ENCODE measurements at places on chromosomes 13 and 19.
A peak's percentile ranks its signal among the peaks of the same experiment; 100 is the strongest.

GRCh38 chr13:39330504-39330903, 272.5 kb downstream of the LHFPL6 start:
- DNase-seq, result no peak

DNA sequence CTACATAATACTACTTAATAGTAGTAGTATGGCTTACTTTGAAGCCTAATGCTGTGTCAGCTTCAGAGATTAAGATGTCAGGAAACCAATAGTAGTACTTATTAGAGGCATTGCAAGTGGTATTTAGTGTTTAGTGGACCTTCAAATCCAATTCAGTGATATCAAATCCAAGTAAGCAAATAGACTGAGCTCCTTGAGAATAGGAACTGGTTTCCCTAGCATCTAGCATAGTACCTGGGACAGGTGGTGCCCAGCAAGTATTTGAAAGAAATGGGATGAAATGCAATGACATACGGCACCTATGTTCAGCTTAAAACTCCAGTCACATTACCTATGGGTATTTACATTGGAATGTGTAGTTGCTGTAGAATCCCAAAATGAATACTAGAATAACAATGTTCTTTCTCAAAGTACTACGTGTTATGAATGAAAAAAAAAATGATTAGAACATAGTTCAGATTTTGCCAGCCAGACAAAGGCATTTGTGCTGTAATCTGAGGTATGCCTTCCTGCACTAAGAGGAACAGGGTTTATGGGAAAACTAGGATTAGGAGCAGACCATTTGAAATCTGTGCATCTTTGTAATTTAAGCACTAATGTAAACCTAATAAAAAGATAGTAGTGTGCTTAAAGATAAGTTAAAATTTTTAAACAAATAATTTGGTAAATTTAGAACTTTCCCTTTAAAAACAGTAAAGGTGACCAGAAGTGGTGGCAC, 17.1 kb downstream of the LSM14A start:
- no peak for DNase-seq

DNA sequence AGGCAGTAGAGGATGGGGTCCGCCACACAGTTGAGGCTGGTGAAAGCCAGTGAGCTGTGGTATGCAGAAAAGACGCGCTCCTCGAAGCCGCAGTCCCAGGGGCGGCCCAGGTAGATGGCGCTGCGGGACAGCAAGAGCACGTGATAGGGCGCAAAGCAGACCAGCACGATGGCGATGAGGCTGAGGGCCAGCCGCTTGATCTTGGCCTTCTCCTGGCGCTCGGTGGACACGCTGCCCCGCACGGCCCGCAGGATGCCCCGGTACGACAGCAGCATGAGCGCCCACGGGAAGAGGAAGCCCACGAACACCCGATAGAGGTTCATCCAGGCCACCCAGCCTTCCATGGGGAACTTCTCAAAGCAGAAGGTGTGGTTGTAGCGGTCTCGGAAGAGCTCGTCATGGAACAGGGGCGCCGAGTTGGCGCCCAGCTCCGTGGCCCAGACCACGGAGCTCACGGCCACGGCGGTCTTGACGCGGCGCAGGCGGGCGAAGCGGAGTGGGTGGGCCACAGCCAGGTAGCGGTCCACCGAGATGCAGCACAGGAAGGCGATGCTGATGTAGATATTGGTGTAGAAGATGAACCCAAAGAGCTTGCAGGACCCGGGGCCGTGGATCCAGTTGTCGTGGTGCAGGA, 6.5 kb upstream of the OPA3 start:
- peak; percentile 53 for DNase-seq

DNA sequence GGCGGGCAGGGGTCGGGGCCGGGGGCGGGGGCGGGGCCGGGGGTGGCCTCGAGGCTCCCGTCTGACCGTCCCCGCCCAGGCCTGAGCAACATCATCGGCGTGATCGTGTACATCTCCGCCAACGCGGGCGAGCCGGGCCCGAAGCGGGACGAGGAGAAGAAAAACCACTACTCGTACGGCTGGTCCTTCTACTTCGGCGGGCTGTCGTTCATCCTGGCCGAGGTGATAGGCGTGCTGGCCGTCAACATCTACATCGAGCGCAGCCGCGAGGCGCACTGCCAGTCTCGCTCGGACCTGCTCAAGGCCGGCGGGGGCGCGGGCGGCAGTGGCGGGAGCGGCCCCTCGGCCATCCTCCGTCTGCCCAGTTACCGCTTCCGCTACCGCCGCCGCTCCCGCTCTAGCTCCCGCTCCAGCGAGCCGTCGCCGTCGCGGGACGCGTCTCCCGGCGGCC, 9.4 kb upstream of the CACNG6 start:
- DNase-seq, result no peak

DNA sequence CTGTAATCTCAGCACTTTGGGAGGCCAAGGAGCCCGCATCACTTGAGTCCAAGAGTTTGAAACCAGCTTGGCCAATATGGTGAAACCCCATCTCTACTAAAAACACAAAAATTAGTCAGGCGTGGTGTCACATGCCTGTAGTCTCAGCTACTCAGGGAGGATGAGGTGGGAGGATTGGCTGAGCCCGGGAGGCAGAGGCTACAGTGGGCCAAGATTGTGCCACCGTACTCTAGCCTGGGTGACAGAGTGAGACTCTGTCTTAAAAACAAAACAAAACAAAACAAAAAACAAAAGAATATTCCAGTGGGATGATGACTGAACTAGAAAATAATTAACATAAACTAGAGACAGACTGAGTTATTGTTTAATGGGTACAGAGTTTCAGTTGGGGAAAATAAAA, 81.7 kb upstream of the ABCC4 start:
- no peak for DNase-seq

GRCh38 chr19:54418030-54418929, 3.0 kb downstream of the TTYH1 start:
- no peak for DNase-seq

DNA sequence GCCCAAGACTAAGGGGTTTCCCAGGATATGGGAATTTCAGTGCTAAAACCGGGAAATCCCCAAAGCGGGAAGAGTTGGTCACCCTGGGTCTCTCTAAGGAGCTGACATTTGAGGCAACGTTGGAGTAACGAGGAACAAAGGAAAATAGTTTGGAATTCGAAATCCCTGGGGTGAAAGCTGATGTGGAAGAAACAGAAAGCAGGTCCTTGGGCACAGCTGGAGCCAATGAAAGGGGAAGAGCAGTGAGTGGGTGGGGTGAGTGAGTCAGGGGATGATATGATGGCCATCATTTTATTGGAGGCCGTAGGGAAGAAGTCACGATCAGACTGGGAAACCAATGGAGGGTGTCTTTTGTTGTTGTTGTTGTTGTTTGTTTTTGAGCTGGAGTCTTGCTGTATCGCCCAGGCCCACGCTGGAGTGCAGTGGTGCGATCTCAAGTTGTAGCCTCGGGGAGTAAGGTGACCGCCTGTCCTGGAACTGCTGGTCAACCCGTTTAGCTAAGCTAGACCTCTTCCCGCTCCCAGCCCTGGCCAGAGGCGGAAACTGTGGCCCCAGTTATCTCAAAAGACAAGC, 3.4 kb upstream of the RFX2 start:
- DNase-seq, result no peak

- no peak for DNase-seq
Observed at GRCh38 chr19:11964496-11964857, 363 bp upstream of the ZNF763 start.

GRCh38 chr13:96632536-96633320, 361.5 kb downstream of the OXGR1 start:
- no peak for DNase-seq

DNA sequence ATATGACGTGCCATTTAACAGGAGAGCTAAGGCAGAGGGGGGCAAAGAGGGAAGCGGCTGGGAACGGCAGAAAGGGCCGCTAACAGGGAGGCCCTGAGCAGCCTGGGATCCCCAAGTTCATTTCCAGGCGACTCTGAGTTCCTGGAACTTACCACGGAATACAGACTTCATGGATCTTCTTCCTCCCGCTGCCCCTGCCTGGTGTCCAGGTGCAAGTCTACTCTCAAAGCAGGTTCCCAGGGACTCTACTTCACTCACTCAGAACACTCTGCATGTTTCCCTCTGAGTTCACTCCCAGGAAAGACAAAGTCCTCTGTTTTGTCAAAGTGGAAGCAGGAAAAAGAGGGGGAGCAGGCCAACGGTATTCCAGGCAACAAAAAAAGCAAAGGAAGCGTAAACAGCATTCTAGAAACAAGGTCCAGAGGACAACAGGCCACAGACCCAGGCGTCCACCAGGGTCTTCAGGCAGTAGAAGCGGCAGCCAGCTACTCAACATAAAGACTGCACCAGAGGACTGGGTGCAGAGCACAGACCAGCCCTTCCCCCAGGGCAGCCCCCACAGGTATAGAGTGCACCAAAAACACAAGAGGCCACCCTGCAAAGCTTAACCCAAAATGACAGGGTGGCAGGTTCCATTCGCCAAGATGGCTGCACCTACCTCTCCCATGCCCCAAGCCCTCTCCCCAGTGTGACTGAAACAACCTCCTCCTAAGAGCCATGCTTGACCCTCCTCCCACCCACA, 3.0 kb downstream of the MIER2 start:
- DNase-seq, result no peak

- DNase-seq, result no peak
Observed at GRCh38 chr13:28478127-28478526, 16.8 kb downstream of the FLT1 start.

DNA sequence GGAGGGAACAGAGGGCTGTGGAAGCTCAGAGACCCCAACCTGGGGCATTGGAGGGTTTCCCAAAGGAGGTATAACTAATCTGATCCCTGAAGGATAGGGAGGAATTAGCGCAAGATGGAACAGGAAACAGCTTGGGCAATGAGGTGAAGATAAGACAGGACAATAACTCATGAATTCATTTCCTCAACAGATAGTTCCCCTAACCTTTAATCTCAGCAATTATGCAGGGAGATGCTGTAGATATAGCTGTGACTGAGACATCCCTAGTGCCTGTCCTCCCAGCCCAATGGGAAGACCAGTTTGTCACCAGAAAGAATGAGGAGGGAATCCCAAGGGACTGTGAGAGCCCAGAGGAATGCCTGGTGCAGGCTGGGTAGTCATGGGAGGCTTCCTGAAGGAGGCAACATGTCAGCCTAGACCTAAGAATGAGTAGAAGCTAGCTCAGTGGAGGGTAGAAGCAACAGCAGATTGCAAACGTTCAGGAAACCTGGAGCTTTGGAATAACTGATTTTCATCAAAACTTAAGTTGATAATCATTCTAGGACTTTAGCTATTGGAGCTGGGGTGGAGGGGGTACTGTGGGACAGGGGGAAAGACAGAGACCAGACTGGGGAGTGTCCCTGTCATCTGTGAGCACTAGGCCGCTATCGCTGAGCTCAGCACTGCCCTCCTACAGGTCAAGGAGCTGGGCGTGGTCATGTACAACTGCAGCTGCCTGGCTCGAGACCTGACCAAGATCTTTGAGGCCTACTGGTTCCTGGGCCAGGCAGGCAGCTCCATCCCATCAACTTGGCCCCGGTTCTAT, 18.8 kb downstream of the HIPK4 start:
- no peak for DNase-seq

- no peak for DNase-seq
Observed at GRCh38 chr19:17974551-17974950, 7.6 kb downstream of the KCNN1 start.

- no peak for DNase-seq
Observed at GRCh38 chr13:23561261-23561660, 9.0 kb upstream of the TNFRSF19 start.

DNA sequence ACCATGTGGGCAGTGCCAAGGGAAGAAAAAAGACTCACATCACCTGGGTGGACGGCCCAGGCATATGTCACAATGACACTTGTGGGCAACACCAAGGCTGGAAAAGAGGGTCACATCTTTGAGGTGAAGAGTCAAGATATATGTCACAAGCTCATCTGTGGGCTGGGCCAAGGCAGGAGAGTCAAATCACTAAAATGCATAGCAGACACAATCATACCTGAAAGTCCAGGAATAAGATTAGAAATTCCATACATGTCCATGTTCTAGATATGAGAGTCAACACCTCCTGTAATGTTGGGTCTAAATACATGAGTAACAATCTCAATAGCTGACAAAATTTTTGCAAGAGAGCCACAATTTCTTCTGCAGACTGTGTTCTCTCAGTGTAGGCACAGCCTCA, 145.0 kb downstream of the ZNF675 start:
- DNase-seq, result no peak

DNA sequence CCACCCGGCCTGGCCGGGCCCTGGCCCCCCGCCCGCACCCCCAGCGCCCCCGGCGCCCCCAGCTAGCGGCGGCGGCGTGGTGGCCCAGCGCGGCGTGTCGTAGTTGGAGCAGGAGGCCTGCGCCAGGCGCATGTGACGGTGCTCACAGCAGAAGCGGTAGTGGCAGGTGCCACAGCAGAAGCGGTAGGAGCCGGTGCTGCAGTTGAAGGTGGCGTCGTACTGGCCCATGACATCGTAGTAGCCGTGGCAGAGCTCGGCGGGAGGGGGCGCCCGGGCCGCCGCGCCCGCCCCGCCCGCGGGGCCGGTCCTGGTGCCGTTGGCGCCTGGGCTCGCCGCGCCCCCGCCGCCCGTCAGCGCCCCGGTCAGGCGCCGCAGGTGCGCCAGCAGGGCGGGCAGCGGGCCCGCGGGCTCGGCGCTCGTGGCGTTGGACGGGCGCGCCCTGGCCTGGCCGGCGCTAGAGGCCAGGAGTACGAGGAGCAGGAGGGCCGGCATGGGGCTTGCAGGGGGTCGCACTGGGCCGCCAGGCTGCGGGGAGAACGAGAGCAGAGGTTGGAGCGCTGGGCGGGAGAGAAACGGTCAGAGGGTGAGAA, 633 bp downstream of the SHISA7 start:
- no peak for DNase-seq

DNA sequence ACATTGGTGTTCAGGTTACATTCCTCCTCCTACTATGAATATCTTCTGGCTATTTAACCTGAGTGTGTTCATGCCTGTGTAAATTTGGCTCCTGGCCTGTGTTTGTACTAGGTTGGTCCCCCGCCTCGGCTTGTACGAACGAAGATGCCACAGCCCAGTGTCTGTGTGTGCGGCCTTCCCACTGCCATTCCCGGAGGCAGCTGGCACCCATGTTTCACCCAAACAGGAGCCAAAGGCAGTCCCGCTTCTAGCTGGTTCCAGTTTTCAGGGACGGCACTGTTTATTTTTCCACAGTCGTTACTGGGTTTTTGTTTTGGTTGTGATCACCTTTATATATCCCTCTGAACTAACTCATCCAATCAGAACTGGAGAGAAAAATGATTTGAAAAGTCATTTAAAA, 102.5 kb upstream of the ZNF536 start:
- DNase-seq, result no peak

DNA sequence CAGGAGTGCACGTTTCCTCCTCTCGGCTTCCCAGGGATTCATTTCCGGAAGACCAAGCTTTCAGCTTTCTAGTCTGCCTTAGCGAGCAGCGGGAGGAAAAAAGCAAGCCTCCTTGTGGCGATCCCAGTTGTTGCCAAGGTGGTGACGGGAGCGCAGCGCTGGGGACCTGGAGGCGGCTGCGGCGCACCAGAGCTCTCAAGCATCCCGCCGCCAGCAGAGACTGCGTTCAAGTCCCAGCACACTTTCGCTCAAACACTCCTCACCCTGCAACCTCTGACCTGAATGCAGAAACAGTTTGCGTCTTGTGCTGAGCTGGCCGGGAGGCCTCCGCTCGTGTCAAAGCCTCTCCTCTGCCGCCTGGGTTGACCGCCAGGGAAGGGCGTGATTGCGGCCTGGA, 4.9 kb downstream of the GSX1 start:
- DNase-seq, result no peak

All from T-helper 2 cell (primary cell).